Pons (tissue), 1 donor: ENCODE measurements at places on chromosomes 11 and 22.

DNA sequence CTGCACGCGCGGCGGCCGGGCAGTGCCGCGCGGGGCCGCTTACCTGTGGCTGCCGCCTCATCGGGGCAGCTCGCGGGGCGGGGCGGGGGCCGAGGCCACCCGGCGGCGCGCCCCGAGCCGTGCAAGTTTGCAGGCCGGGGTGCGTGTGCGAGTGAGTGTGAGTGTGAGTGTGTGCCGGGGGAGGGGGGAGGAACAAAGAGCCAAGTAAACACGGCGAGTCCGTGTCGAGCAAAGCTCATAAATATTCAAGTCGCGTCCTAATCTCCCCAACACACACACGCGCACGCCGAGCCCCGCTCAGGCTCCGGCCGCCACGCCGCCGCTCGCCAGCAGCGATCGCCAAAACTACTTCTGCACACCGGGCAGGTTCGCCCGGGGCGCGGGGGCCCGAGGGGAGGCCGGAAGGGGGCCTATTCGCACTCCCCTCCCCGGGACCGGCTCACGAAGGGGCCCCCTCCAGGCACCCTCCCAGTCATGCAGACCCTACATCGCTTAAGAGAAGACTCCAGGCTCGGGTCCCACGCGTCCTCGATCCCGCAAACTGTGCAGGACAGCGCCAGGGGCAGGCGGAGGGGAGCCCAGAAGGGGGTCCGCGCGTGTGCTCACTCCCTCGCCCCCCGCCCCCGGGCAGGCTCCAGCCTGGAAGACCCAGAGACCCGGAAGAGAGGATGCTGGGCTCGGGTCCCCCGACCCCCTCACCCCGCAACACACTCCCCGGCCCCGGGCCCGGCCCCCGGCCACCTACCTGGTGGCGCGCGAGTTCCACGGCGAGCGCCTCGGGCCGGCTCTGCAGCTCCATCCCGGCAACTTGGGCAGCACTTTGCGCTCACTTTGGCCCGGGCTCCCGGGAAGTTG, 827 bp downstream of the PHF21B start:
- no peak for DNase-seq

DNA sequence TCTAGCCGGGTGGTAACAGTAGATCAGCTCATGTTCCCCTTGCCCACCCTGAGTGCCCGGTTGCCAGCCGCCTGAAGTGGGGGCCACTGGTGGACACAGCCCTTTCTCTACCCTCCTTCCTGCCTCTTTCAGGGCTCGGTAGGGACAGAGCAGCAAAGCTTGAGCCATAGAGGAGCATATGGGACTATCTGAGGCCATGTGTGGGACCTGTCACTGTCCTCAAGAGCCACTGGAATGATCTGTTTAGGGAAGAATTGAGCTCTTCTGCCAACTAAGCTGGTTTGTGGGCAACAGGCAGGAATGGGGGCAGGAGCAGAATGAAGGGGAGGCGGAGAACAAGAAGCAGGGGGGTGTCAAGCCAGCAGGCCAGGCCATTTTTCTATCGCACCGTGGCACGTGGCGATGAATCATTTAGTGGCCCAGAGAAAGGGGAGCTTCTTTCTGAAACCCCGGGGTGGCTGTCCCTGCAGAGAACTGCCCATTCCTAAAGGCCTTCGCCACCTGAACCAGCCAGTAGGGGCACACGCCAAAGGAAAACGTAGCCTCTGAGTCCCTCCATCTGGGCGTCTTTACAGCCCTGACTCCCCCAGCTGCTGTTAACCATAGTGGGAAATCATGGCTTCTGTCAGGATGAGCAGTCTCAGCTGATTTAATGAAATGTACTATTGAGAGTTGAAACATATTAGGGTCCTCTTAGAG, 8.8 kb downstream of the ASPHD2 start:
- no peak for DNase-seq

DNA sequence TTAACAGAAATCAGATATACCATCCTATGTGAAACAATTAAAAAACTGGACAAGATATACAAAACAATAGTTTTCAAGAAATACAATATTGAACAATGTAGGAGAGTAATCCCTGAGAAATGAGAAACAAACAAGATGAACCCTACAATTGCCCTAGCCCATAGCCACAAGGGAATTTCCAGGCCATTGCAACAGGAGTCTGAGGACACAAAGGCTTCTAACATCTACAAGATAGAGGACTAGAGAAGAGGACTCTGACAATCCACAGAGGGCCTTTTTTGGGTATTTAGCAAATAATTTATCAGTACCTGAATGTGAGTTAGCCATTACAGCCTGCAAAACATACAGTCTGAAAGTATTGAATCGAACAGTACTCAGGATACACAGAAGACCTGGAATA, 251.7 kb downstream of the GRM5 start:
- DNase-seq = no peak

DNA sequence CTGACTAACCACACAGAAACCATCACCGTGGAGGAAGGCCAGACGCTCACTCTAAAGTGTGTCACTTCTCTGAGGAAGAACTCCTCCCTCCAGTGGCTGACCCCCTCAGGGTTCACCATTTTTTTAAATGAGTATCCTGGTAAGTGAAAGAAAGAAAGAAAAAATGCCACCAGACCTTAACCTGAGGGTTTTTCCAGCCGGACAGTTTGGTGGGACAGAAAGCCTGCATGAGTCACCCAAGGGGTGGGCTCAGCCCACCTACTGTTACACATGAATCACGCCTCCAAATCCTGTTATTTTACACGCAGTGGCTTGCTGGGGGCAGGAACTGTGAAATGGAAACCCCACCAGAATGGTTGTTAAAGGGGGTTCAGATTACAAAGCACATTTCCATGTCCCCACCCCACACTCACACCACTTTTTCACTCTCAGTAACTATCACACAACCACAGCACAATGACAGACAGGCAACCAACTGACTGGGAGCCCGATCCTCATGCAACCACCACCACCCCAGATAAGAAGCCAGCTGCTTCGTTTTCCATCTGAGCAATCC, 11.9 kb downstream of the CRTAM start:
- DNase-seq = no peak

GRCh38 chr22:48367731-48368130, 1459.9 kb downstream of the BRD1 start:
- no peak for DNase-seq

DNA sequence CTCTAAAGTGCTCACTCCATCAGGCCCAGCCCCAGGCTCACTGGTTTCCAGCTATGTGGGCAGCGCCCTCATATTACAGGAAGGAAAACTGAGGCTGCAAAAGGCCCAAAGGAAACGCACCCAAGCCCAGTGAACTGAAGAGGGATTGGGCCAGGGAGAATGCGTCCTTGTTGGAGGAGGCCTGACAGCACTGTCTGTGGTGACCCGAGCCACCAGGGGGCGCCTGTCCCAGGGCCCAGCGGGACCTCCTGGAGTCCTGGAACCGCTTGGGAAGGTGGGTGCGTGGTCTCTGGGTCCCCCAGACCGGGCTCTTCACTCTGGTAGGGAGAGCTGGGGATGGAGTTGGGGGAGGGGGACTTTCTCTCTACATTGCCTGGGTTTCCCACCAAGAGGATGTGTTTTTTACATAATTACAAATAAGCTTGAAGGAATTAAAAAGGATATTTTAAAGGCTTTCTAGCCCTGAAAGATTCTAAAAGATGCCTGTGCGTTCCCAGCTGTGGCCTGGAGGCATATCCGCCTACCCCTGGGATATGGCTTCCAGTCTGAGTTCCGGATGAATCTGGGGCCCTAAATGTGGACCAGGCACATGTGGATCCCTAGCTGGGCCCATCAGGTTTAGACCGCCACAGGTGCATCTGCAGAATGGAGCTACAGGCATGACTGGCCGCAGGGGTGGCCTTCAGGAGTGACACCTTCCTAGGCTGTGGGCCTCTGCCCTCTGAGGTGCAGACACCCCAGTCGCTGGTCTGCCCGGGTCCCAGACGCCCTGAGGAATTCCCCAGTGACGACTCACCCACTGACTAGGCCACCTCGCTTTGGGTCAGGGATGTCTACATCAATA, 4.2 kb downstream of the SPI1 start:
- peak; percentile 57 for DNase-seq

DNA sequence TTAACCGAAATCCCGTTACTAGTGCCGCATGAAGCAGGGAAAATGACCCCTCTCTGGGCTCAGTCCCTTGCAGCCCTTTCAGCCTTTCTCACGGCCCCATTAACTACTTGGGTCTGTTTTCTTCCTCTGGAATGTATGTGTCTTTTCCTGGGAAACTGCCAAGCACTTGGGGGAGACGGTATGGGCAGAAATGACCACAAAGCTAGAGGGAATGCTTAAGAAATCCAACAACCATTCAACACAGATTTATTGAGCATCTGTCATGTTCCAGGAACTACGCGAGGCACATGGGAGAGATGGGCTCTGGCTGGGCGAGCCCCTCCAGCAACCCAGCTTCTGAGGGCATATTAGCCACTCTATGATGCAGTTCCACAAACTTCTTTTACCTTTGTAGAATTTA, 462.6 kb downstream of the BUD13 start:
- DNase-seq = no peak
